ENCODE measurements at places on chromosomes 2 and 18.

DNA sequence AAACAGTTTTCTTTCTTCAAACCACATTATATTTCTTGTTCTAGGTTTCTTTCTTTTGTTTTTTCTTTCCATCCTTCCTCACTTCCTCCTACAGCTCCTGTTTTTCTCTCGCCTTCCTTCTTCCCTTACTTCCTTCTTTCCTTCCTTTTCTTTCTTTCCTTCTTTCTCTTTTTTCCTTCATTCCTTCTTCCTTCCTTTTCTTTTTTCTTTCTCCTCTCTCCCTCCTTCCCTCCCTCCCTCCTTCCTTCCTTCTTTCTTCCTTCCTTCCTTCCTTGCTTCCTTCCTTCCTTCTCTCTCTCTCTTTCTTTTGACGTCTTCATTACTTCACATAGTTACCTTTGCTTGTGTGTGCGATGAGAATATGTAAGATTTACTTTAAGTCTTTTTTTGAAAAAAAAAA is 470.0 kb upstream of the FSIP2 start:
- no peak for DNase-seq

GRCh38 chr2:66569974-66570373 is 135.0 kb downstream of the MEIS1 start:
- no peak for DNase-seq

DNA sequence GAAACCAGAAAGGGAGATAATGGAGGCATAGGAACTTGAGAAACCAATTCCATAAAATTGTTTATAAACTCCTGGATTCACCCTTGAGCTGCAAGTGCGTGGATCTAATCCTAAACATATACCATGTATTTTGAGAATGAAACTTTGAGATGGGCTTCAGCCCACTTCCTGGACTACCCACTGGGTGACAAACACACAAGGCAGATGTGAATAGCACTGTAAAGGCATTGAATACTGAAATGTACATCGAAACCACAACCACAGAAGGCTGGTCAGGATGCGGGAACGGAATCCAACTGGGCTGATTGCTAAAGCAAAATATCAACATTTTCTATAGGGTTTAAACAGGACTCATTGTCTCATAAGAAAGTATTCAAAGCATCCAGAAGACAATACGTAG is 228.5 kb upstream of the ZEB2 start:
- no peak for DNase-seq

DNA sequence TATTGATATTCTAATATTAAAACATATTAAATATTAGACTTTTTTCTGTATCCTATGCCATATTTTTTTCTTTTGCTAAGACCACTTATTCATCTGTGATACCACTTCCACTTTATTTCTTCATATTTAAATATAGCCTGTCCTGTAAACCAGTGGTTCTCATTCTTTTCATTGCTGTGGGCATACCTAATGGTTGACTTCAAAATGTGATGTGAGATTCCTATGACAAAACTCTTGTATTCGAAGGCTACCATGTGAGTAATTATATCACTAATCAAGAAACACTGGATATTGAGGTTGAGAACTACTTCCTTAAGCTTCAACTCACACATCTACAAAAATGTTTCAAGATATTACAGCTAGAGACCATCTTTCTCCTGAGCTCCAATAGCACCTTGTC is 3.6 kb downstream of the SCRN3 start:
- DNase-seq: no peak

GRCh38 chr2:107511970-107512789 is 314.5 kb upstream of the RGPD4 start:
- no peak for DNase-seq

DNA sequence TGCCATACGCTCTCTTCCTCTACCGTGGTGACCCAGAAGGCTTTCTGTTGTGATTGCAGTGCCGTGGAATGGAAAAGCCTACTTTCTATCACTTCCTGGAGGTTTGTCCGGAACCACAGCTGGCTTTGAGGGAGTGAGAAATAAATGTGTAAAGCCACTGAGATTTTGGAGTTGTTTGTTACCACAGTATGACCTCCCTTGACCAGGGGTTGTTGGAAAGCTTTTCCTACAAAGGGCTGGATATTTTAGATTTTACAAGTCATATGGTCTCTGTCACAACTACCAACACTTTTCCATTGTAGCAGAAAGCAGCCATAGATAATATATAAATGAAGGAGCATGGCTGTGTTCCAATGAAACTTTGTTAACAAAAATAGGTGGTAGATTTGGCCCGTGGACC is 70.3 kb downstream of the VAPA start:
- DNase-seq: no peak

- no peak for DNase-seq
Measured at GRCh38 chr18:47931718-47932103, 1.3 kb upstream of the SMAD2 start.

DNA sequence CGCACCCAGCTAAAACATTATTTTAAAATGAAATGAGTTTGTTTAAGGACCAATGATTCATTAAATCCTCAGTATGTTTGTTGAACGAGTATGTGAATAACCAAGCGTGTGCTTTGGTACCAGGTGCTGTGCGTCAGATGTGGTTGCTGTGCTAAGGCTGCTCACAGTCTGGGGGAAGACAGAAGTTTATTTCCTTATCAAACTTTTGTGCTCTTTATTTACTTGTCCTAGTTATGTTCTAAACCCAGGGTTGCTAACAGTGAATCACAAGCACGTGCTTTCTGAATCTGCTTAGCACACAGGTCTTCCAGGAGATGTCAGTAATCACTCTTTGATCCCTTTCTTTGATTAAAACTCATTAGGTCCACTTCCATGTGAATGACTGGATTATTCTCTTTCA is 37.0 kb downstream of the RAPGEF4 start:
- no peak for DNase-seq

GRCh38 chr18:62493033-62493862 is 29.6 kb upstream of the ZCCHC2 start:
- no peak for DNase-seq

DNA sequence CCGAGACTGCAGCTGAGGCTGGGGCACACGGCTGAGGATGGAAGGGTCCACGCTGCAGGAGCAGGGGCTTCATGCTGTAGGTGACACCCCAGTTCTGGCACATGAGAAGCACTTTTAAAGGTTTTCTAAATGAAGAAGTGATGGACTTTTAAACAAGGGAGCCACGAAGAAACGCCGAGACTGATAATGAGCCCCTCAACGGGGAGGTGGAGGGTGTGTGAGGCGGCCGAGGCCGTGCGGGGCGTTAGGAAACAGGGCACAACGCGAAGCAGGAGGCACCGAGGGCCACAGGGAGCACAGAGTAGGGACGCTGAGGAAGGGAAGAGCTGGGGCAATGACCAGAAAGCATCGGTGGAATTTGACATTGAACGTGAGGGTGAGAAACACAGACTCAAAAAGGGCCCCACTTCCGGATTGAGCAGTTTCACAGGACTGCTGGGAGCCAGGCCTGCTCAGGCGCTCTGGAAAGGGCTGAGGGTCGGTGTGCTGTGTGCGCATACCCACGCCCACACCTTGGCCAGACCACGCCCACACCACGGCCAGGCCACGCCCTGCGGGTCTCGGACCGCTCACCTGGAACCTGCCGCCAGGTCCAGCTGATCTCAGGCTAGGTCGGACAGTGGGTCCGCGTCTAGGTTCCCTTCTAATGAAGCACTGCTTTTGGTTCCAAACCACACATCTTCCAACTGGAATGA is 115.7 kb downstream of the GYPC start:
- no peak for DNase-seq

DNA sequence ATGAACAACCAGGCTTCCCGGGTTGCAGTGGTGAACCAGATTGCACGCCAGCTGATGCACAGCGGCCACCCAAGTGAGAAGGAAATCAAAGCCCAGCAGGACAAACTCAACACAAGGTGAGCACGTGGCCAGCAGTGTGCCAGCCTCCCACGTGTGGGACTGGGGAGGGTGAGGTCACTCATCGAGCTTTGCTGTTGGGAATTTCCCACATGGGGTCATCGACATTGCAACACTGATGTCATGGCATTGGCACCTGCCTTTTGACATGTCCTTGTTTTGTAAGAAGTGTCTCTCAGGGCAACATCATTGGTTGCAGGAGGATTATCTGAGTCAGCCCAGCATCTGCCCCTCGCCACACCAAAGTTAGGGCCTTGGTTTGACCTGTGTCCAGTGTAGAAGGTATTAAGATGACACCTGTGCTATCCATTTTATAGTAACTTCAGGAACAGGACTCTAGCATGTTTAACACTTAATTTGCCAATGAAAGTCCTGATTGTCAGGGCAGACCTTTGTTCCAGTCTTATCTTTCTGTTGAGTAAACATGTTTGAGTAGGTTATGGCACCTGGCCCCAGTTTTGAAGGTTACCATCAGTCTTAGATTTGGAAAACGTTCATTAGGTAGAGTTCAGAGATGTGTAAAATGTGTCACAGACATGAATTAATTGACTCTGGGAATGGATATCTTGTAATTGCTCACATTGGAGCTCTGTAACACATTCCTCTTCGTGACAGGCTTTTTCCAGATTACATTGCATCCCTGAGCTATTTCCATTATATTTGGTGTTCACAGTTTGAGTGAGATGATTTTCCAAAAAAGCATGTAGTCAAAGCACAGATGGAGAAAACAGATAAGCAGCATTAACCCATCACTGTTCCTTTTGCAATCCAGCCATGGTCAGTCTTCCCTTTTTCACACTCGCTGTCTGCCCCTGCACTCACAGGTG is 93.3 kb upstream of the EML6 start:
- DNase-seq: no peak
